ENCODE measurements at places on chromosomes 5 and 9. TPM values are rescaled to one million over a fixed set of nuclear protein-coding genes. Genes with fewer than 3 reads are reported as not detected.

The DMRTA1 gene
- 3.4 TPM for total RNA-seq

The IGFBPL1 gene
- 92.1 TPM for total RNA-seq

The C9orf50 gene
- total RNA-seq = not detected

The ZDHHC21 gene
- total RNA-seq = 3.7 TPM

The AMBP gene
- total RNA-seq = 1.7 TPM

Measured in H7 (cell line).